Effector memory CD8-positive, alpha-beta T cell (primary cell): ENCODE measurements at places on chromosomes 3 and 15.

GRCh38 chr3:11140030-11140712 is 14.1 kb upstream of the HRH1 start:
- H3K36me3 ChIP-seq: peaks cover 5% of the 10 kb centered on the region
- DNase-seq: no peak
- H3K27me3 ChIP-seq: peaks cover 37% of the 10 kb centered on the region
- H3K4me1 ChIP-seq: peaks cover 4% of the 10 kb centered on the region
- H3K4me3 ChIP-seq: no peak overlapping the region
- H3K27ac ChIP-seq: no peak overlapping the region

DNA sequence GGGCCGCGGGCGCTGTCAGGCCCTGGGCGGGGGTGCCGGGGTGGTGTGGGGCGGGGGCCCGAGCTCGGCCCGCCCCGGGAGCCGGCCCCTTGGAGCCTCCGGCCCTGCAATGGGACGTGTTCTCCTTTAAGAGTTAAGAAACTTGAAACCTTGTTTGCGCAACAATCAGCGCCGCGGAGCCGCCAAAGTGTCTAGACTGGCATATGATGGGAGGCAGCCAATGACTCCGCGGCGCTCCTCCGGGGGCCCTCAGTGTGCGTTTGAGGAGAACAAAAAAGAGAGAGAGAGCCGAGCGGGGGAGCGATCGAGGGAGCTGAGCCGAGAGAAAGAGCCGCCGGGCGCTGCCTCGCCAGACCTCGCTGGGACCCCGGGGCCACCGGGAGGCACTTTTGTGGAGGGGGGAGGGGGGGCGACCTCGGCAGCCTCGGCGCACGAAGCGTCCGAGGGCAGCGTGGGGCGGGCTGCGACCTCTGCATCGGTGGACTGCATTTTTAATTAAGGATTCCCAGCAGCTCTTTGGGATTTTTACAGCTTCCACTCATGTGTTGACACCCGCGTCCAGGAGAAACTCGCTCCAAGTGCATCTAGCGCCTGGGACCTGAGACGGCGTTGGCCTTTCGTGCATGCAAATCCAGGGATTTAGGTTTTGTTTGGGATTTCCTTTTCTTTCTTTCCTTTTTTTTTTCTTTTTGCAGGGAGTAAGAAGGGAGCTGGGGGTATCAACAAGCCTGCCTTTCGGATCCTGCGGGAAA is at the start of gene SMAD6:
Gene SMAD6 (plus strand): TSS at position 202 of the 752 bp plus-strand sequence. CDS start 1,023 bp downstream, outside the sequence.
- peaks cover 41% of the 10 kb centered on the region for H3K27me3 ChIP-seq
- DNase-seq: peak; percentile 58
- H3K36me3 ChIP-seq: peaks cover 15% of the 10 kb centered on the region
- H3K4me1 ChIP-seq: peaks cover 14% of the 10 kb centered on the region
- H3K27ac ChIP-seq: no peak within 1 kb of the TSS

GRCh38 chr3:76198086-76198485 is 412.7 kb upstream of the ZNF717 start:
- H3K4me3 ChIP-seq: no peak overlapping the region
- H3K4me1 ChIP-seq: no peaks in the 10 kb centered on the region
- no peaks in the 10 kb centered on the region for H3K27me3 ChIP-seq
- no peak for DNase-seq

DNA sequence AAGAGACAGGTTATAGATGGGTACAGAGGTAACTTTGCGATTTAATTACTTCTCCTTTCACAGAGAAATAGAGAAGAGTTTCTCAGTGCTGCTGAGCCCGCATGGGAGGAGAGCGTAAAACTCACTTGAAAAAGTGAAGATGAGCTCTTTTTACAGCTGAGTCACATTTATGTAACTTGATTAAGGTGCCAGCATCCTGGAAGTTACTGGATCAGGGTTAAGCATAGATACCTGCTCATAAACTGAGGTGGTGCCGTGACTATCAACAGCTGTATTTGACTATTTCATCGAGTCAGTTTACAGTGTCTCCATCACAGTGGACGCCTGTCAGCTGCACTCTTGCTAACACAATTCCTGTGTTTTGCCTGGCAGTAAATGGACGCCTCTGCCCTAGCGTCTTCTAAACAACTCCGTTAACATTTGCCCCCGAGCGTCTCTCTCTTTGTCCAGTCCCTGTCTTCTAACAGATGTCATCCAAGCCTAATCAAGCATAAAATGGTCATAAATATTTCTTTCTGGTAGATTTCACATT is 414.6 kb downstream of the FOXP1 start:
- peaks cover 3% of the 10 kb centered on the region for H3K36me3 ChIP-seq
- no peaks in the 10 kb centered on the region for H3K4me1 ChIP-seq
- H3K4me3 ChIP-seq: no peak overlapping the region
- H3K27me3 ChIP-seq: no peaks in the 10 kb centered on the region
- DNase-seq: no peak

- H3K4me3 ChIP-seq: no peak overlapping the region
- peaks cover 8% of the 10 kb centered on the region for H3K27me3 ChIP-seq
- DNase-seq: no peak
- H3K4me1 ChIP-seq: no peaks in the 10 kb centered on the region
Observed at GRCh38 chr3:102478160-102478559, 43.3 kb downstream of the ZPLD1 start.

DNA sequence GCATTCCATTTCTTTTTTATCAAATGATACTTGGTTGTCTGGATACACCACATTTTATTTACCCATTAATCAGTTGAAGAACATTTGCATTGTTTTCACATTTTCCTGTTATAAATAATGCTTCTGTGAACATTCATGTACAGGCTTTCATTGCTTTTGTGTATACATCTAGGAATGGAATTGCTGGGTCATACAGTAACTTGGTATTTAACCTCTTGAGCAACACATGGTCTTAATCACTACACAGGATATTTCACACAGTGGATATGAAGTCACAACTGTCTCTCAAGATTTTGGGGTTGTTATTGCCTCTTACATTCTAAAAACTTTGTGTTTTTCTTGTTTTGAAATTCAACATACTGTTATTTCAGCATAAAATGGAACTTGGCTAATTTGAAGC is 48.2 kb downstream of the C3orf85 start:
- H3K27me3 ChIP-seq: peaks cover 9% of the 10 kb centered on the region
- no peak for DNase-seq
- no peak overlapping the region for H3K27ac ChIP-seq
- H3K4me1 ChIP-seq: no peaks in the 10 kb centered on the region
- H3K4me3 ChIP-seq: no peak overlapping the region

DNA sequence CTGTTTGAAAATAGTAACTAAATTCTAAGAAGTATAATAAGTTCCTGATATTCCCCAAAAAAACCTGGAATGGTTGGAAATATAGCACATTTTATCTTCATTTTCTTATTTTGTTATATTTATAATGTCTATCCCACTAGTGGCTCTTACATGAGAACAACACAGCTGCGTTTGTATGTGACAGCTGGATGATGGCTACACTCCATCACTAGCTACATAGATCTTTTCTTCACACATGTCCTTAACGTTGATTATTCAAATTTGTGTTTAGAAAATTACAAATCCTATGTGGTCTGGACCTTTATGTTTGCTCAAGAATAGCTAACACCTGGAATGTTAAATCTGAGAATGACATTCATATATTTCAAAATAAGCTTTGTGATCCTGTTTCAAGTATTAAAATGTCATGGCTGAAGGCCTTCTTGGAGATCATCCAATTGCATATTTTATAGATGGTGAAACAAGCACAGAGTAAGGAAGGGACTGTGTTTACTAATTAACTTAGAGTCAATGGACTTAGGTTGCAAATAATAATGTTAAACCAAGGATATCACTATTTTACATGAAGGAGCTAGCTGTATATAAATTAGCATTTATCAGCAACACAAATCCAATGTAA is 60.8 kb downstream of the ATP13A5 start:
- H3K36me3 ChIP-seq: no peaks in the 10 kb centered on the region
- no peak for DNase-seq
- no peak overlapping the region for H3K27ac ChIP-seq
- H3K4me3 ChIP-seq: no peak overlapping the region
- no peaks in the 10 kb centered on the region for H3K4me1 ChIP-seq
- no peaks in the 10 kb centered on the region for H3K27me3 ChIP-seq

- DNase-seq: peak; percentile 28
- H3K4me1 ChIP-seq: peaks cover 32% of the 10 kb centered on the region
- no peaks in the 10 kb centered on the region for H3K36me3 ChIP-seq
- no peaks in the 10 kb centered on the region for H3K27me3 ChIP-seq
- H3K4me3 ChIP-seq: peak overlapping the region; percentile 23
Observed at GRCh38 chr3:18556503-18557135, 131.5 kb upstream of the SATB1 start.

- no peaks in the 10 kb centered on the region for H3K4me1 ChIP-seq
- H3K27me3 ChIP-seq: peaks cover 33% of the 10 kb centered on the region
- H3K27ac ChIP-seq: no peak overlapping the region
- DNase-seq: no peak
- no peaks in the 10 kb centered on the region for H3K36me3 ChIP-seq
Observed at GRCh38 chr3:156356537-156357363, 198.2 kb downstream of the SSR3 start.

DNA sequence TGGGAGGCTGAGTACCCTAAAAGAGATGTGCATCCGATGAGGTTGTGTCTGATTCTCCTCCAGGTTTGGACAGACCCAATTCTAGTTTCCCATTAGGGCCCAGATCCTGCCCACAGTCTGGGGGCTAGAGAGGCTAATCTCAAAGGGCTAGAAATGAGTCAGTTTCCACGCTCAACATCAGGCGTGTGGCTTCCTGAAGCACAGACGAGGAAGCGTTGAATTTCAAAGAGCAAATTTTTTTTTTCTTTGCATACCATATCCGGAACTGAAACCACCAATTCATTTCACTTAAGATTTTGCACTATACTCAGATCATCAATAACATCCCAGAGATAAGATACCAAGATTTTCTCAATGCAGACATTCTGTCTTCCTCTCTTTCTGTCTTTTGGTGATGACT is 173.8 kb upstream of the BCL6 start:
- peak; percentile 34 for DNase-seq
- H3K4me3 ChIP-seq: peak overlapping the region; percentile 82
- H3K27ac ChIP-seq: peak overlapping the region; percentile 97
- peaks cover 5% of the 10 kb centered on the region for H3K36me3 ChIP-seq

GRCh38 chr15:60315878-60316277 is 81.9 kb downstream of the ANXA2 start:
- H3K36me3 ChIP-seq: no peaks in the 10 kb centered on the region
- no peak for DNase-seq
- H3K27me3 ChIP-seq: peaks cover 42% of the 10 kb centered on the region
- H3K4me3 ChIP-seq: no peak overlapping the region

DNA sequence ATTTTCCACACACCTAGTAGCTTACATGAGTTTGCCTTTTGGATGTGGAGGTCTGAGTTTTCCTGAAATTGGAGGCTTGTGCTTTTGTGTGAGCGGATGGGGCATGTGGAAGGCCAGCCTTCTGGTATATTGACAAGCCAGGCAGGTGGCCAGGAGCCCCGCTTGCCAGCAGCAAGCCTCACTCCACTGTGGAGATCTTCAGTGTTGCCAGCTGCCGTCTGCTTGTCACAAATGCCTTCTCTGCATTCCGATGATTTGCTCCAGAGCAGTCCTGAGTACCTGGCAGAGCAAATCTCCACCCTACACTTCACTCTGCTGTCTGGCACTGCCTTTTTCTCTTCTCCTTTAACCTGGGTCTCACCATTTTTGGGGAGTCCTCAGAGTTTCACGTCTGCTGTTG is 29.1 kb upstream of the CHST2 start:
- H3K27ac ChIP-seq: no peak overlapping the region
- no peaks in the 10 kb centered on the region for H3K36me3 ChIP-seq
- H3K27me3 ChIP-seq: peaks cover 22% of the 10 kb centered on the region
- H3K4me3 ChIP-seq: no peak overlapping the region

GRCh38 chr3:185582236-185582635 is 3.9 kb upstream of the SENP2 start:
- H3K36me3 ChIP-seq: peaks cover 32% of the 10 kb centered on the region
- DNase-seq: no peak
- H3K4me3 ChIP-seq: peak overlapping the region; percentile 54
- H3K4me1 ChIP-seq: peaks cover 32% of the 10 kb centered on the region

DNA sequence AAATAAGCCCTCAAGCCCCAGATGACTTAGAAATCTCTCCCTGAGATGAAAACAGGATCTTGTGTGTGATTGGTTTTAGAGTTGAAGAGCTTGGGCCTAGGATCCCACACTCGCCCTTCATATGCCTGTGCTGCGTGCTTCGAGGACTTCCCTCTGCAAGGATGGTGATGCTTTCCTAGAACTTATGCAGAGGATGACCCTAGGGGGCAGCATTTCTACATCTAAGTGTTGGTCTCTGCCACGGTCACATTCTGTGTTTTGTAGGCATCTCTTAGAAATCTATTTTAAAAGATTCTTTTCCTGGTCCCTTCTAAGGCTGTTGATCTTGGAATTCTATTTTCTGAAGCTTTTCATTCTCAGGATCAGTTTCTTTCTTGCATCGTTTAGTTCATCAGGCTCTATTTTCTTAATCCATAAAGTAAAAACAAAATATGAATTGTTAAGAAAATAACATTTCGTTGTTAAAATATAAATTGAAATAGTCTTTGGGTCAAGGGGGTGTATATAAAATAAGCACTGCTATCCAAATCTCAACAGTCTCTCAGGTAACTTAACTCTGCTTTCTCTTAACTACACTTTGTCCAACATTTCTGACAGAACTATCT is 45.7 kb downstream of the WDR76 start:
- H3K36me3 ChIP-seq: peaks cover 7% of the 10 kb centered on the region
- DNase-seq: no peak
- H3K27me3 ChIP-seq: no peaks in the 10 kb centered on the region
- H3K4me3 ChIP-seq: no peak overlapping the region
- no peaks in the 10 kb centered on the region for H3K4me1 ChIP-seq
- H3K27ac ChIP-seq: no peak overlapping the region

GRCh38 chr3:101292027-101292426 is 28.3 kb downstream of the IMPG2 start:
- no peak overlapping the region for H3K4me3 ChIP-seq
- H3K27ac ChIP-seq: no peak overlapping the region
- H3K36me3 ChIP-seq: no peaks in the 10 kb centered on the region
- H3K4me1 ChIP-seq: no peaks in the 10 kb centered on the region
- DNase-seq: no peak
- no peaks in the 10 kb centered on the region for H3K27me3 ChIP-seq

- H3K27me3 ChIP-seq: no peaks in the 10 kb centered on the region
- no peak overlapping the region for H3K4me3 ChIP-seq
- DNase-seq: no peak
Observed at GRCh38 chr3:4547799-4548198, 54.7 kb downstream of the ITPR1 start.

GRCh38 chr3:170414202-170414663 is 4.4 kb upstream of the CLDN11 start:
- H3K27ac ChIP-seq: no peak overlapping the region
- peak; percentile 28 for DNase-seq
- no peaks in the 10 kb centered on the region for H3K36me3 ChIP-seq
- H3K4me1 ChIP-seq: peaks cover 3% of the 10 kb centered on the region
- peaks cover 23% of the 10 kb centered on the region for H3K27me3 ChIP-seq

GRCh38 chr3:110710156-110710555 is 361.5 kb upstream of the NECTIN3 start:
- no peak overlapping the region for H3K27ac ChIP-seq
- H3K4me3 ChIP-seq: no peak overlapping the region
- no peaks in the 10 kb centered on the region for H3K4me1 ChIP-seq
- H3K27me3 ChIP-seq: peaks cover 7% of the 10 kb centered on the region
- no peak for DNase-seq
- H3K36me3 ChIP-seq: no peaks in the 10 kb centered on the region
